NCI-H1694 (cell line): ENCODE measurements at places on chromosomes 11 and 22.

GRCh38 chr22:19446603-19447329, 745 bp downstream of the C22orf39 start:
- DNase-seq: no peak

- DNase-seq: no peak
These were observed 36.1 kb upstream of the SCN3B start for GRCh38 chr11:123690485-123690884.

DNA sequence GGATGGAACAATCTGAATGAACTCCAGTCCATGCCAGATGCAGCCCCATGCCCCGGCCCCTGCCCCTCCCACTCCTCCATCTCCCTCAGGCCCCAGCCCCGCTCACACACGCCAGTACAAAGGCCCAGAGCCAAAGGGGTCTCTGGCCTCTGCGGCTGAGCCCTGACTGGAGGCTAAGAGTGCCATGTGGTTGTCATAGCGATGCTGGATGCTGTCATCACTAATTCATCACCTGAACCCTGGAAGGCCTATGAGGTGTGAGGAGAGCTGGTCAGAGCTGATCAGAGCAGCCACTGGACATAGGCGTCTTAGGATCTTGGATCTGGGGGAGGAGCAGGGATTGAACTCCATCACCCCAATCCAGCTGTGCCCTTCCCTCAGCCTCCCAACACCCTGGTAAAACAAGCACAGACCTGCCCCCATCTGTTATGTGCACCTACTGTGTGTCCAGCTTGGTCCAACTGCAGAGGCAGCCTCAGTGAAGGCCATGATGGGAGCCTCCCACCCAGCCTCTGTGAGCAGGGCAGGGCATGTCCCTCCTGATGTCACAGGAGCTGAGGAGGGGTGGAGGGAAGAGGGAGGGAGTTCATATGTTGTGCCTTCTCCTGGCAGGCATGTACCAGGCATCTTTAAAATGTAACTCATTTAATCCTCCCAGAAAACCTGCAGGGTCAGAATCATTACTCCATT, 16.7 kb downstream of the PDE2A start:
- no peak for DNase-seq

GRCh38 chr11:120130991-120131760, 6.7 kb downstream of the TRIM29 start:
- DNase-seq: no peak

DNA sequence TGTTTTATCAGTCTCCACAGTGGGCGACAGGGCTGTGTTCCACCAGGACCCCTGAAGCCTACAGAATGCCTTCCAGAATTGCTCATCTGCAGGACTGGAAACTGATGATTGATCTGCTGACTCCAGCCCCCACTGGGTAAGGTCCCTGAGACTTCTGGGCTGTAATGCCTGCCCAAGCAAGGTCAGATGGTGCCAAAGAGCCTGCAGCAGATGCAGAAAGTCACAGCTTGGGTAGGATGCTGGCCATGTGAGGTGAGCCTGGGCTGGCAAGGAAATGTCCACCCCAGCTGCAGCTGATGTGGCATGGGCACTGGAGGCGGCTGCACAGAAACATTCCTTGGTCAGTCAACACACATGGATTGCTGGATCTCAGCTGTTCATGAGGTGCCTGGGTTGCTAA, 30.9 kb downstream of the LRRC32 start:
- no peak for DNase-seq

DNA sequence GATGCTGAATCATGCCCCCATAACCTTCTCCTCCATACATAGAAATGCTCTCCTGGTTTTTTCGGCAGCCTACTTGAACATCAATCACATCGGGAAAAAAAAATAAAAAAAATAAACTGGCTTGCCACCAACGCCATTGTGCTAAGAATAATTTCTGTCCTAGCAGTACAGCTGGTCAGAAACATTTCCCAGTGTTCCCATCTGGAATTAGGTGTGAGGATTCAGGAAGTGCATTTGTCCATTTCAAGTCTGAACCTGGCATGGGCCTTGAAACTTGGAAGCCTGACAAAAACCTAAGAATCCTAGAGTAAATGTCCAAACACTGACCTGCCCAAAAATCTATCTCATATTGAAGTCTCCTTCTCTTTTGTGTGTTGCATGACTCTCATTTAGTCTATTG, 16.6 kb upstream of the NAV2 start:
- peak; percentile 11 for DNase-seq

DNA sequence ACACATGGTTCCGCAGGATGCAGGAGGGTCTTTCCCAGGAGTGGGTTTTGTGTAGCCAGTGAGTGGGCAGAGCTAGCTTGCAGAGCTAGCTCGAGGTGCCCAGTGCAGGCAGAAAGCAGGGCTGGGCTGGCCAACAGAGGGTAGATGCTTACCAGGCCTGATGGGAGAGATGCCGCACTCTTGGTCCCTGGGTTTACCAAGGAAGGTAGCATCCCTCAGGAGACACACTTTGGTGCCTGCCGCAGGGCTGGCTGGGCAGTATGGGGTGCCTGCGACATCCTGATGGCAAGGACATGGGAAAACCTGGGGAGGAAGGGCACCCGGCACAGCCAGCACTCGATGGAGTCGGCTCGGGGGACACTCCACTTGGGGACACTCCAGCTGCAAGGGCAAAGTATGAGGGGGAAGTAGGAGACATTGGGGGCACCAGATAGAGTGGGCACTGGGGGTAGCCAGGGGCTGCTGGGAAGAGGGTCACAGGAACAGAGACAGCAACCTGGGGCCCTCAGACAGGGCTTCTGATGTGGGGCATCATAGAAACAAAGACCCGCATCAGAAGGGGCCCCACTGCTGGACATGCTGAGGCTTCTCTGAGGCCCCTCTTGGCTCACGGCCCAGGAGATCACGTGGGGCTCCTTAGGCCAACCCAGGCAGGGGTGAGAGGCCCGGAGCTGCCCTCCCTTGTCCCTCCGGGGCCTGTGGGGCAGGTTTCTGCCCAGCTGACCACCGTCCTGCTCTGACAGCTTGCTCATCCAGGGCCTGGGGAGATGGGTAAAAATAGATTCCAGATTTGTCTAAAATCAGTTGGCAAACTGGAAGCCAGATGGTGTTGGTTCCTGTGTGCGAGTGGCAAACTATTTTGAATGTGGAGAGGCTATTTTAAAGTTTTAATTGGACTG, 89.8 kb downstream of the MORC2 start:
- no peak for DNase-seq

DNA sequence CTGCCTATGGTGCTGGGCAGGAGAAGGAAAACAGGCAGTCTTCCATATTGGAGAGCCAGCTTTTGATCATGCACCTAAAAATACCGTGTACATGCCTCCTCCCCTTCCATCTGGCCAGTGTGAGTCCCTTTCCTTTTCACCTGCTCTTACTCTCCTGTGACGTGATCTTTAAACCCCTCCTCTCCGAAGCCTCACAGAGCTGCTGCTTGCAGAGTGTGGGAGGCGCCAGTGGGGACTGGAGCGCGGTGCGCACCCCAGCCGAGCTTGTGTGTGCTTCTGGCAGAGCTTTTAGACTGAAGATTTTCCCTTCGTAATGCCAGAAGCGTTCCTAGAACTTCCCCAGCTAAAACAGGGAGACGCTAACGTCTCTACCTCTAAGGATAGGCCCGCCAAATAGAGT, 29.8 kb downstream of the MUC6 start:
- no peak for DNase-seq

- no peak for DNase-seq
These were observed 74.2 kb upstream of the IGLL5 start for GRCh38 chr22:22813126-22814075.

DNA sequence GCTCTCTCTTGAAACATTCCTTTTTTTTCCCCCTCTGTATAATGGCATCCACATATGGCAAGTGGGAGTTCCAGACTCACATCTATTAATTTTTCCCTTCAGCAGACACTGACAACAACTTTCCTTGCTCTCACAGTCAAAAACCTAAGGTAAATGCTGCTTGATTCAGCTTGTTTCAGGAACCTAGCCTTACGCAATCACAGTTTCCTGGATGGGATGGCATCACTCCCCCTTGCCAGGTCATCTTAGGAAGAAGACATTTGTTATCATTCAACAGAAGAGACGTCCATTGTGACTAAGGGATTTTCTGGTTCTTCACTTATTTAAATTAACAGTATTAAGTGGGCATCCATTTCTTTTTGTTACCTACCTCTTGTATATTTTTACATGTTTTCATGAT, 112.0 kb upstream of the PDGFD start:
- no peak for DNase-seq

DNA sequence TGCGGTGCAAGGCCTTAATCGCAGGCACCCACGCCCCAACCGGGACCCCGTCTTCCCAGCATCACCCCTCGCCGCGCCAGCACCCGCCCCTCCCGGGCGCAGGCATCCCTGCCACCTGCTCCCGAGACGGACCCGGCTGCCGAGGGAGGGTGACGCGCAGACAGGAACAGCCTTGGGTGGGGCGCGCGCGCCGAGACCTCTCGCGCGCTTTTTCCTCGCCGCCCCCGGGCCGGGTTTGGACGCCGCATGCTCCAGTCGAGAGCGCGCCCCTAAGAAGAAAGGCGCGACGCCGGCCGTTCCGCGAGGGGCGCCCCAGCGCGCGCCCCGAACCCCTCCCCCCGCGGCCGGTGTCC, 504 bp downstream of the CFL1 start:
- DNase-seq: no peak

GRCh38 chr11:134712228-134713145, 300.4 kb upstream of the B3GAT1 start:
- DNase-seq: no peak

DNA sequence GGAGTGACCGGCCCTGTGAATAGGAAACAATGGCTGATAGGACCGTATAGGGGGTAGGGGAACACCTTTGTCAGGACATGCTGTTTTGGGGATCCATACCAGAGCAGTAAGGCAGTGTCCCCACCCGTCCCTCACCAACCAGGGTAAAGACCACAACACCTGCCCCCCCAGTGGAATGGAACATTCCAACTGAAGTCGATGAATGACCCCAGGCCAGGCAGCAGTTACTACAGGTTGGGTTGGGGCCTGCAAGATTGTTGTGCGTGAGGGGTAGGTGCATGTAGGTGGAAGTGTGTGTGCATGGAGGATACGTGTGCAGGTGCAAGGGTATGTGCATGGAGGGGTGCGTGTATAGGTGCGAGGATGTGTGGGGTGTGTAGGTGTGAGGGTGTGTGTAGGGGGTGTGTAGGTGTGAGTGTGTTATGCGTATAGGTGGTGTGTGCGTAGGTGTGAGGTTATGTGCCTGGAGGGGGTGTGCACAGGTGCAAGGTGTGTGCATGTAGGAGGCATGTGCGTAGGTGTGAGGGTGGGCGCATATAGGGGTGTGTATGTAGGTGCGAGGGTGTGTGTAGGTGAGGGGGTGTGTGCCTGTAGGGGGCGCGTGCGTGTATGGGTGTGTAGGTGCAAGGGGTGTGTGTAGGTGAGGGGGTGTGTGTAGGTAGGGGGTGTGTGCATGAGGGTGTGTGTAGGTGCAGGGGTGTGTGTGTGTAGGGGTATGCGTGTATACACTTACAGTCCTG, 32.9 kb downstream of the PISD start:
- DNase-seq: no peak

GRCh38 chr11:78802058-78802761, 227.5 kb upstream of the NARS2 start:
- DNase-seq: no peak

DNA sequence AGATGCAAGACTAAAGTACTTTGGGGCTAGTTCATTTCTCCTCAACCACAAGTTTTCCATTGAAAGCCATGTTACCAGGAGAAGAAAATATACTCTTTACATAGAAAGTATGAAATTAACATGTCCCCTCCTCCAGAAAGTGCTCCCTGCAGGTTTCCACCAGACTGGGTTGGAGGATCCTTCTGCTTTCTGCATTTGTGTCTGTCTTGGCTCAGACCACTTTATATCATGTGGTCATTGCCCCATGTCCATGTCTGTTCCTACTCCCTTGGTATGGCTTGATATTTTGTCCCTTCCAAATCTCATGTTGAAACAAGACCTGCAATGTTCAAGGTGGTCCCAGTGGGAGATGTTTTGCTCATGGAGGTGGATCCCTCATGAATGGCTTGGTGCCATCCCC, 28.4 kb upstream of the ACER3 start:
- DNase-seq: no peak

DNA sequence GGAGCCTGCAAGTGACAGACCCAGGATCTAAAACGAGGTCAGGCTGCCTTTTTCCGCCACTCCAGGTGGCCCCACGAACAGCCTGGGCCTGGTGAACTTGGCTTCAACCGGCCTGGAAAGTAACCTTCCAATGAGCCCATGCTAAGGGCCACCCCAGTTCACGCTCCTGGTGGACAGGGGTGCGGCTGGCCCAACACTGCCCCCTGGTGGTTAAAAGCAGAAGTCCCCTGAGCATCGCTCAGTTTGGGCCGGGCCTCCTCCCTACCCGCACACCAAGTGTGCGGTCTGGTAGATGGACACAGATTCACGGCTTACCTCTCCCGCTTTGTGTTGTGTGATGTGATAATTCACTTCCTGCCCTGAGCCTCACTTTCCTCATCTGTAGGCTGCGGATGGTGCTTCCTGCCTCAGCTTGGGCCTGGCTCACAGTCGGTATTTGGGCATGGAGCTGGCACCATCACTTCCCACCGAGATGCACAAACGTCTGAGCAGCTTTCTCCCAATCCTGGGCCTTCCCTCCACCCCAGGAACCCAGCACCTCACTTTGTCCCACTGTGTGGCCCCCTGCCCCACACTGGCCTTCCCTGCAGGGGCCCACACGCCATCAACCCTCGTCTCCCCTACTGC, 13.7 kb upstream of the SEC14L3 start:
- DNase-seq: no peak

DNA sequence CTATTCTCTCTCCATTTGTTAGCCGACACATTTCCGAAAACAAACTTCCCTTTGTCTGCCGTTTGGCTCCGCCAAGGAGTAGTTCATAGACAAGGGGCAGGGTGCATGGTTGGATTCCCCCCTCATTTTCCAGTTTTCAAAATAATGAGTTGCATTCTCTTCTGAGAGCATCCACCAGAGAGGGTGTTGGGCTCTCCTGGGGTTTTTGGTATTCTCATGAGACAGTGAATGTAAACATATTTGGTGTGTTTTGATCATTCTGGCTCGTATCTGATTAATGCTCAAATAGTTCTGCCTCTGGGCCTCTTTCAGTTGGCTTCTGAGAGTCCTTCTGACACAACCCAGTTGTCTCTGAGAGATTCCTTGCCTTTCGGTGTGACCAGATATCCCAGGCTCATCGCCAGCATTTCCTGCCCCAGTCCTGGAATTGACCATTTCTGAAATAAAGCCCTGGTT, 21.7 kb downstream of the GRAMD4 start:
- DNase-seq: no peak

- DNase-seq: no peak
These were observed 9.8 kb upstream of the ALX4 start for GRCh38 chr11:44319552-44320288.

DNA sequence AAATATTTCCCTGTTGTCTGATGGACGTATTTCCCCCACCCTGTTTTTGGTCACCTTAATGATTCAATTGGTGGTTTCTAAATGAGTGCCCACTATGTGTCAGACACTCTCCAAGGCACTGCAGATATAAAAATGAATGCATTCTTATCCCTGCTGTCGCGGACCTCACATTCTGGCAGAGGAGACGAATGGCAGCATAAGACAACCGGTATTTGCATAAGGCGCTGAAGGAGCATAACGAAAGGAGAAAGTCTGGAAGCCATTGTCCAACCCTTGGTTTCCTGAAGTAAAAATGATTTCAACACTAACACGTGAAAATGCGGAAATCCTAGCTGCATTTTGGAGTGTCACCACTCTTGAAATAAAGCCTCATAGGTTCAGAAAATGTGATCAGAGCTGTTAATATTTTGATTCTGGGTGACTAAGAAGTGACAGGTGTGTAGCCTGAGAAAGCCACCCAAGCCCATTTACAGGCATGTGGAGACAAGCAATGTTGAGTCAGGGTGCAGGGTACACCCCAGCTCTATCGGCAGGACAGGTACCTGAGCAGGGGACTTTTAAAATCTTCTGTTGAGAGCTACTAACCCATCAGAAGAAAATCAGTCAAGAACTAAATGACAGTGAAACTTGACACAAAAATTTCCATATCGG, 10.1 kb upstream of the GAB2 start:
- no peak for DNase-seq
